Ovary (tissue), 10 donors: ENCODE measurements at places on chromosomes 11 and 22. TPM values are rescaled to one million over a fixed set of nuclear protein-coding genes. Genes with fewer than 3 reads are reported as not detected.

DNA sequence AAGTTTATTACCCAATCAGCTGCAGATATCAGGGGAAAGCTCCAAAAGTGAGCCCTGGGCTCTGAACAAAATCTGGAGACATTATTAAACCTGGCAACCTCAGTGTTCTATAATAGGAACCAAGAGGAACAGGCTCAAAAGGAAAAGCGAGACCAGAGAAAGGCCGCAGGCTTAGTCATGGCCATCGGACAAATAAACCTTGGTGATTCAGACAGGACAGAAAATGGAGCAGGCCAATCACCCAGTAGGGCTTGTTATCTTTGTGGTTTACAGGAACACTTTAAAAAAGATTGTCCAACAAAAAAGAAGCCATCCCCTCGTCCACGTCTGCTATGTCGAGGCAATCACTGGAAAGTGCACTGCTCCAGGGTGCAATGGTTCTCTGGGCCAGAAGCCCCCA, 7.7 kb upstream of the PANX1 start:
- no peak for DNase-seq

- DNase-seq, result no peak
These were observed 348.2 kb downstream of the GUCY1A2 start for GRCh38 chr11:106670069-106670468.

- DNase-seq, result no peak
These were observed 29.5 kb upstream of the FTH1 start for GRCh38 chr11:61996933-61997332.

Gene RNF26
- 14.9 TPM for polyA plus RNA-seq

GRCh38 chr11:35539256-35539655, 13.8 kb upstream of the PAMR1 start:
- no peak for DNase-seq

- DNase-seq, result no peak
These were observed 23.1 kb upstream of the MICAL2 start for GRCh38 chr11:12087075-12088004.
